A549 treated with AZD2906 at 1 μM for 4 hours (cell line): ENCODE measurements at places on chromosomes 2 and 18. TPM values are rescaled to one million over a fixed set of nuclear protein-coding genes. Genes with fewer than 3 reads are reported as not detected.

Gene POTEC
- total RNA-seq = not detected in 5 replicates

Gene PTRHD1
- 48.5 to 66.6 TPM (median 61.7 TPM) in 5 replicates for total RNA-seq

Gene SLC25A12
- total RNA-seq = 13.4 to 15.1 TPM (median 14.5 TPM) in 5 replicates

Gene EIPR1
- total RNA-seq = 39.8 to 42.2 TPM (median 41.1 TPM) in 5 replicates

Gene ZAP70
- total RNA-seq = 0.02 to 0.18 TPM (median 0.04 TPM) in 4 of 5 replicates, not detected in the other
